NCI-H345 (cell line): ENCODE measurements at places on chromosomes 2 and 18.

DNA sequence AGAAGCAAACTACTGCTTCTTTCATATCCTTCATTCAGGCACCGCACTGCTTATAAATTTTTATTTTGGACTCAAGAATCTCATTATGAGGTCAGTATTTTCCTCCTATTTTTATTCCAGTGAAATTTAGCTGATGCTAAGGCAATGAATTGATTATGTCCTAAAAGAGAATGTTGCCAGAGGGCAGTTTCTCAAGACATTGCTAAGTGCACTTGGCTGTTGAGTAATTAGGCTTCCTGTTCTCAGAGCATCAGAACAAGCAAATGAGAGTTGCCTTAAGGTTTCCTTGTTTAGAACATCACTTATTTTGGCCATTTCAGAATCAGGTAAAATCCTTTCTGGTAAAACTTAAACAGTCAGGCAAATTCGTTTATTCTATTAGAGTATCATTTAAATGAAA lies 548.6 kb upstream of the ZEB2 start:
- no peak for DNase-seq

DNA sequence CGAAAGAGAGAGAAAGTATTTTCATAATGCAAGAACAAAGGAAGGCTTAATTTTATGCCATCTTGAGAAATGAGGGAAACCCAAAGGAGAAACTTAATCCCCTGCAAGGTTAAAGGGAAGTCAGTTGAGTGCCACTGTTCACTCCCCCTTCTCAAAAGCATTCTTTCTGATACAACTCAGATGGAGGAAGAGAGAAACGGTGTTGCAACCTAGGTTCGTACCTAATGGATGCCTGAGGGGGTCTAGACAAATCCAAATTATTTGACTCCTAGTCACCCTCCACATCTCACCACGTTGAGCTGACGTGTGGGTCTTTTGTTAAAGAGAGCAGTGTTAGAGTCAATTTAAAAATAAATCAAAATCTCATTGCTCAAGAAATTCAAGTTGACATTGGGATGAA lies 52.6 kb upstream of the UNC80 start:
- no peak for DNase-seq

- DNase-seq = no peak
These were observed 42.7 kb upstream of the DYSF start for GRCh38 chr2:71410696-71411095.

DNA sequence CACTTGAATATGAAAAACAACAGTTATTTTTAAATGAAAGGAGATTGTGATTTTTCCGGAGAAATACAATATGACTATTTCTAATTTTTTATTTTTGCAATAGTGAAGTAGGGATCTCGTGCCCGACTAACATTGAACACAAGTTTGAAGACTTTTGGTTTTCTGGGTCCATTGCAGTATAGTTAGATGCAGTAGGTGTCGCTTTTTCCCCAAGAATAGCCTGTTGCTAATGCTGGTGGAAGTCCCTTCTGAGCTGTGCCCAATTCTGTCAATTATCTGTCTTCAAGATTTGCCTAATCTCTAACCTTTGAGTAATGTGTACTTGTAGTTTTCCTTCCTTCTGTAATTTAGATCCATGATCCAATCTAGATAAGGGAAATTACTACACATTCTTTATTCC lies 36.5 kb downstream of the SEMA4F start:
- DNase-seq = peak; percentile 45

DNA sequence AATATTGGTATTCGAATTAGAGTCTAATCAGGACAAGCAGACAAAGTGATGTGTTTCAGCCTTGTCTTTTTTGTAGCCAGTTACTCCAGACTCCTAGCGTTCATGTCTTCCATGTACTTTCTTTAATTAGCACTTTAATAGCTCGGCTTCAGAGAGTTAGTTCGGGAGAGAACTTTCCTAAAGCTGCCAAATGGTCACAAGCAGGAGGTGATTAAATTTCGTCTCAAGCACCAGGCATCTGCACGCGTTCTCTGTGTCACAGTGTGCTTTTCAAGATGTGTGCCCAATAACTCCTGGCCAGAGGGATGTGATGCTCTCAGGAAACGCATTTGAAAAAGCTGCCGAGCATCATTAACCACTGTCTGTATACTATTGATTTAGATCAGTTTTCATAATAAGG lies 790.8 kb downstream of the SOCS6 start:
- DNase-seq = peak; percentile 4

- no peak for DNase-seq
These were observed 1.3 kb upstream of the SCYGR3 start for GRCh38 chr2:227615906-227616305.

DNA sequence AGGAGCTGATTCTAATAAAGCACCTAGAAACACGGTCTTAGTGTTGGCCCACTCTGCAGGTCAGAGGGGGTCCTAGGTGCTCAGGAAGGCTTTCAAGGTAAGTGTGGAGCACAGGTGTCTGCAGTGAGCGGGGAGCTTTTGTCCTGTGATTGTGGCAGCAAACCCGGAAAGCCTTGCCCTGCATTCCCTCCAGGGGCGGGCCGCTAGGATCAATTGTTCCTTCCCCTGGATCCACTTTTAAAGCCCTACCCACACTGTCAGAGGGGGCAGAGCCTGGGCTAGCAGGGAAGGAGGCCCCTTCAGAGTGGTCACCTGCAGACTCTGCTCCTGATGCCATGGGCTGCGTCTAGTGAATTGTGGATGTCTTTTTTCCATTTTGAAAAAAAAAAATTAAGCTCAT lies 176.0 kb downstream of the CTIF start:
- no peak for DNase-seq

DNA sequence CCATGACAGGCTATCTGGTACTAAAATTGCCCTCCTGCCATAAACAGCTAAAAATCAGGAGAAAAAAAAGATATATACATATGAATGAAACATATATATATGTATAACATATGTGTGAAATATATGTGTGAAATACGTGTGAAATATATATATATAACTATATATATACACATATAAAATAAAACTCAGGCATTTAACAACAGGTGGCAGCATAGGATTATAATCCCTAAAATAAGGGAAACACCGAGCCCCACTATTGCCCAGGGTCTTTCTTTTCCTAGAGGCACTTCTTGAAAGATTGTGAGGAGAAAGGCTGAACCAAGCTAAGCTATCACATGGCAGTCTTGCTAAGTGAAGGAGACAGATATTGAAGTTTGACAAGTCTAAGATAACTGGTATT lies 65.9 kb upstream of the CYTIP start:
- DNase-seq = peak; percentile 0

GRCh38 chr2:198498516-198498915 lies 694.1 kb downstream of the PLCL1 start:
- DNase-seq = no peak

GRCh38 chr2:3282056-3282998 lies 95.3 kb downstream of the EIPR1 start:
- peak; percentile 96 for DNase-seq

GRCh38 chr2:71631411-71631931 lies 178.1 kb downstream of the DYSF start:
- no peak for DNase-seq

DNA sequence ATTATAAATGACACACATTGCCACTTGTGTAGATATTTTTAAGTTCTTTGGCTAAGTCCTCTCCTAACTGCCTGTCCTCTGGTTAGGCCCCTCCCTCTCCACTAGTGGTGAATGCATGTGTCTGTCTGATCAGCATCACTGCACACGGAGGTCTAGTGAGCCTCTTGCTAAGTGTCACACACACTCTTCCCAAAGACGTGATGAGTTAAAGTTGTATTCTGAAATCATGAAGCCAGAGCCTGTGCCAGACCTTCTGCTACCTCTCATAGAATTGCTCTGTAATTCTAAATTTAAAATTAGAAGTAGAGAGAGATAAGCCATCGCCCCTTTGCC lies 41.3 kb downstream of the RALB start:
- no peak for DNase-seq

DNA sequence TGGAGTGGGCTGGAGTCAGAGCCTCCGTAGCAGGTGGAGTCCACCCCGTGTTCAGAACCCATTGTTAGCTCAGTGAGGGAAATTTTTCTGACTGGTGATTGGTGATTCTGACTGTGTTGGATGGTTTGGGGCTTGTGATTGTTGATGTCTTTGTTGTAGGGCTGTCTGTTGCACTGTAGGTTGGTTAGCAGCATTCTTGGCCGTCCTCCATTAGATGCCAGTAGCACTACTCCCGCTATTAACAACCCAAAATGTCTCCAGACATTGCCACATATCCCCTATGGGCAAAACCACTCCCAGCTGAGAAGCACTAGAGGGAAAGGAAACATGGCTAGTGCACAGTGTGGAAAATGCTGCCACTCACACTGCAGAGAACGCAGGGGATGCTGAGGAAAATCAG lies 51.7 kb downstream of the ARMC9 start:
- DNase-seq = no peak

GRCh38 chr2:233519787-233520611 lies 46.6 kb downstream of the USP40 start:
- DNase-seq = no peak

DNA sequence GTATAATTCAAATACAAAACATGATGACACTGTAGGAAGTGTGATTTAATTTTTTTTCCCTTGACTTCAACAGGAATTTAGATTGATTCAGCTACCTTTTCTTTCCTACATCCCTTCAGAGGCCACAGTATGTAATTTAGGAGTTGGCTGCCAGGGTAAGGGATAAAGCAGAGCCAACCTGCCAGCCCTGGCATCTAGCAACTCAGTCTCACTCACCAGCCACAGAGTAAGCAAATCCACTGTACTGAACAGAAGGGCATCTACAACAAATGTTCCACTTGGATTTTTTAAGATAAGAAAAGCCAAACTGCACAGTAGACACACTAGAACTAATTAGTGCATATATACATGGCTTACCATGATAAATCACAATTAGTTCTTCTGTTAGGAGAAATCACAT lies 54.3 kb upstream of the PEX13 start:
- DNase-seq = no peak

GRCh38 chr18:38464024-38464423 lies 898.4 kb upstream of the CELF4 start:
- no peak for DNase-seq

GRCh38 chr2:88866756-88867155 lies 175.3 kb downstream of the RPIA start:
- DNase-seq = no peak

DNA sequence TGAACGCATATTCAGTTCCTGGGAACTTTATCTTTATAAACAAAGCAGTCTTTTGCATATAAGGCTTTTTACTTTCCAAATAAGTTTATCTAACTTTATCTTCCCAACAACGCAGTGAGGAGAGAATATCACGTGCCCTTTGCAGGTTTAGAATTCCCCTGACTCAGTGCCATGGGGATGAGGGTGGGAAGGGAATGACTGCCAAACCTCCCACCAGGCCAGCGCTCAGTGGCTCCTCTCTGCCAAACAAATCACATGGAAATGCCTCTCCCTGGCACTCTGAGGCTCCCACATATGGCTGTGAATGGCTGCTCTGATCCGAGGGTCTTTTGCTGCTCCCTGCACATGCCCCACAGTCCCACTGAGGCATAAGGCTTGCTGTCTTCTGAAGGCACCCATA lies 158.3 kb downstream of the DNAH6 start:
- DNase-seq = no peak

DNA sequence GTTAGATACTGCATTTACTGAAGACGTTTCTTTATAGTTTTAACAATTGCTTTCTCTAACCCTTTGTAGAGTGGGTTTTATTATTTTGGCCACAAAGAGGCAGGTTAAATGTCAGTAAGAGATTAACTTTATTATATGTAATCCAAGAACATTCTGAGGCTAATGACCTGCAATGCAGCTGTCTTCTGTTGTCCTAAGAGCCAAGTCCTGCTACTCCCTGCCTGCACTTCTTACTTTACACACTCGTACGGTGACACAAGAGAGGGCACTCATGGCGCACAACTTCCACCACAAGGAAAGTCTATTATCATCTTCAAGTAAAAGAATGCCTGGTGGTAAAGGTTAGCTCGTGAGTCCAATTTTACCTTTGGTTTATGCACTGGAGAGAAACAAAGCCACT lies 471.0 kb upstream of the HNMT start:
- DNase-seq = no peak

GRCh38 chr2:215368493-215368809 lies 56.6 kb downstream of the ATIC start:
- DNase-seq = no peak

- DNase-seq = no peak
These were observed 159.4 kb downstream of the ASB1 start for GRCh38 chr2:238585836-238586821.

DNA sequence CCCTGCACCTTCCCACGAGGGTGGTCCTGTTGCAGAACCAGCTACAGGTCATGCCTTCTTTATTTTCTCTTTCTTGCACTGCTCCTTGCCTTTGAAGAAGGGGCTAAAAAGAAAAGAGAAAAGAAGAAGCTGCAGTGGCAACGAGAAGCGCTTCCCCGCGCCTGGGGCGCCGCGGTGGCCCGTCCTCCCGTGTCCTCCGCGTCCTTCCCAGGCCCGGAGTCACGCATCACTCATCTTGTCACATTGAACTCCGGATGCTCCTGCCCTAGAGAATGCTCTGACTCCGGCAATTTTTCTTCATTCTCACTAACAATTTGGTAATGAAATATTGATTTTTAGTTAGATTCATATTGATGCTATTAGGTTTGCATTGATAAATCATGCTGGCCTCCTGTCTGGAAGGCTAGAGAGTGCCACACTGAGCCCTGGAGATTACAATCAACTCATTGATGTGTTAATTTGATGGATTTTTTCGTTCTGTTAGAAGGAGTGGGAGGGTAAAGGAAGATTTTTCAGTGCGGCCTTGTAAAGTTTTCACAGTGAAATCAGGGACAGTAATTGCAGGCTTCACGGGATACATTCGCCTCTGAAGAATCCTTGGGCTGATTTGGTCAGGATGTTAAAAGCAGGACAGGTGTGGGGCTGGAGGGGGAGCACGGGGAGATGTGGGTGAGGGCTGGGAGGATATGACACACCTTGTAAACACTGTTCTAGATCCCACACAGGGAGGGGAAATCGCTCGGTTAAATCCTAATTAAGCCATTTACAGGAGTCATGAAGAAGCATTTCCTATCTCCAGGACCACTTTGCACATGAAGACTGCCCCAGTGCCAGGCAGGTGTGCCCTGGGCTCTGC lies 349.3 kb downstream of the ZNF516 start:
- DNase-seq = no peak

DNA sequence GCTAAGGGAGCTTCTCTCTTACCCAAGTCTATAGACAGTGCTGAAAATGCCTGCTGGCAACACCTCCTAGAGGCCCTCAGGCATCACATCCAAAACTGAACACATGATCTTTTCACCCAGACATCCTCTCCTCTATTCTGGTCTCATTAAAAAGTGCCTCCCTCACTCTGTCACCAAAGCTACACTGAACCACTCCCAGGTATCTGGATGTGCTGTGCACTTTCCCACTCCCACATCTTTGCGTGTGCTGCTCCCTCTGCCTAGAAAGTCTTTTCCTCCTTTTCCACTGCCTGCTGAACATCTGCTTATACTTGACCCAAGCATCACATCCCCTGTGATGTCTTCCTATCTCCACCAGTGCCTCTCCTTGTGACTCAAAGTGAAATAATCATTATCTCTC lies 26.1 kb upstream of the STPG4 start:
- DNase-seq = no peak

GRCh38 chr2:236166796-236167296 lies 1.3 kb downstream of the GBX2 start:
- no peak for DNase-seq
